ENCODE measurements at places on chromosomes 6 and 20.

- no peak overlapping the region for H3K27ac ChIP-seq
- no peak for DNase-seq
- peak overlapping the region; percentile 43 for H3K4me3 ChIP-seq
Measured at GRCh38 chr20:35600176-35600992, 15.2 kb upstream of the SPAG4 start.

DNA sequence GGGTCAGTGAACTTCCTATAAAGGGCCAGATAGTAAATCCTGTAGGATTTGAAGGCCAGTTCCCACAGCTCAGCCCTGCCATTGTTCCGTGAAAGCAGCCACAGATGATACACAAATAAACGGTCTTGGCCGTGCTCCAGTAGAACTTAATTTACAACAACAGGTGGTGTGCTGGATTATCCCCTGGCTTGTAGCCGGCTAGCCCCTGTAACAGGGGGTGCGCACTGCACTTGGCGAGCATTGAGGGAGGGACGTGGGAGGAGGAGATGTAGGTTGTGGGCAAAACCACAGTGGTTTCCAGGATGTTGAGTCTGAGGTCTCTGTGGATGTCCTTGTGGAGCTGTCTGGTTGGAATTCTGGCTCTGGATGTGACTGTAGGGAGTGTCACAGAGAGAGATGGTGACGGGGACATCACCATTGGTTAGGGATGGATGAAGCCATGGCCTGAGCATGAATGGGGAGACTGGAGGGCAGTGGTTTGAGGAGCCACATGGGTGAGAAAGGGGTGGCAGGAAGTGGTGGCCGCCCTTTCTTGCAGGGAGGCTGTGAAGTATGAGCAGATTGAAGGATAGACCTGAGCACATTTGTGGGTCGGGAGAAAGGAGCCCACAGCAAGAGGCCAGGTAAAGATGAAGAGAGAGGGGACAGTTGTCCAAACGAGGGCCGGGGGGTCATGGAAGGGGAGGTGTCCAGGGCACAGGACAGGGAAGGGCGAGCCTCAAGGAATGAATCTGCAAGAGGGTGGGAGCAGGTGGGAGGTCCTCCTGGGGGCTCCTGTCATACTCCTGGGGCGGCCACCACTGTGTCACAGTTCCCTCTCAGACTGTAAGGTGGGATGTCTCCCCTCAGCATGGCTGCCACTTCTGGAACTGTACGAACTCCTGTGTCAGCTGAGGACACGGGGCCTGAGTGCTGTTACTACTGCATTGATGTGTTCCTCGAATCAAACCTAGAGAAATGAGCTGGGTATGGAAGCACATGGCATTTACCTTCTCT lies 53.6 kb downstream of the CDH26 start:
- H3K27me3 ChIP-seq = no peaks in the 10 kb centered on the region
- H3K27ac ChIP-seq = no peak overlapping the region
- no peak for DNase-seq
- no peak overlapping the region for H3K4me3 ChIP-seq

DNA sequence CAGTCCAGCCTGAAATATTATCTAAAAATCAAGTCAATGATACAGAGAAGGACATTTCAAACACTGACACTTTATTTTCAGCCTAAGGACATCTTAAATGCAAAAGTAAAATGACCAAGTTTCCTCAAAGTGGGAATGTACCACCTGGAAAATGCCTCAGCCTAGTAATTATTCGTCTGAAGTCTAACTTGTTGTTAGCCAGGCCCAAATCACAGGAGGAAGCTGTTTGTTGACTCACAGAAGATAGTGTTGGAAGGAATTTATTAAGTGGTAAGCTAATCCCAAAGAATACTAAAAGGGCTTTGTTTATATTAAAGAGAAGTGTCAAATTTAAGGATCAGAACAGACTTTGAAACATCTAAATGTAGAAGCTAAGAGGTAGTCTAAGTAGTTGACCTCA lies 2.5 kb downstream of the PDE7B start:
- no peaks in the 10 kb centered on the region for H3K4me1 ChIP-seq
- no peak overlapping the region for H3K27ac ChIP-seq
- DNase-seq = no peak

DNA sequence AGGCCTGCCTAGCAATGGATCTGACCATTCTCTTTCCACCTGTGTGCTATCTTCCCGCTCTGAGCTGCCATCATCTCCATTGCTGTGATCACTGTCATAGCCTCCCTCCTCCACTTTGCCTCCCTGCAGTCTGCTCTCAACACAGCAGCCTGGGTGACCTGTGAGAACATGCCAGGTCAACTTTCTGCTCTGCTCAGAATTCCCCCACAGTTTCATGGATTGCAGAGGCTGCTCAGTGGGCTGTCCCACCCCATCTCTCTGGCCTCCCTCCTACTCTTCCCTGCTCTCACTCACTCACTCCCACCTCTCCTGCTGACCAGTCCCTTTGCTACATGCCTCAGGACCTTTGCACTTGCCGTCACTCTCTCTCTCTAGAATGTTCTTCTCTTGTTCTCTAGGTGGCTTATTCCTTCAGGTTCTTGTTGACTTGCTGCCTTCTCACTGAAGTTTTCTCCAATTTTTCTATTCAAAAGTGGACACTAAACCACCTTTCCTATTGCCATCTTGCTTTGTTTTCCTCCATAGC lies 159.9 kb downstream of the CD83 start:
- no peaks in the 10 kb centered on the region for H3K27me3 ChIP-seq
- H3K27ac ChIP-seq = no peak overlapping the region
- H3K4me3 ChIP-seq = no peak overlapping the region

GRCh38 chr6:14478381-14479225 lies 361.0 kb downstream of the CD83 start:
- H3K36me3 ChIP-seq = no peaks in the 10 kb centered on the region
- H3K4me1 ChIP-seq = no peaks in the 10 kb centered on the region
- no peaks in the 10 kb centered on the region for H3K27me3 ChIP-seq
- H3K4me3 ChIP-seq = no peak overlapping the region
- no peak overlapping the region for H3K27ac ChIP-seq

DNA sequence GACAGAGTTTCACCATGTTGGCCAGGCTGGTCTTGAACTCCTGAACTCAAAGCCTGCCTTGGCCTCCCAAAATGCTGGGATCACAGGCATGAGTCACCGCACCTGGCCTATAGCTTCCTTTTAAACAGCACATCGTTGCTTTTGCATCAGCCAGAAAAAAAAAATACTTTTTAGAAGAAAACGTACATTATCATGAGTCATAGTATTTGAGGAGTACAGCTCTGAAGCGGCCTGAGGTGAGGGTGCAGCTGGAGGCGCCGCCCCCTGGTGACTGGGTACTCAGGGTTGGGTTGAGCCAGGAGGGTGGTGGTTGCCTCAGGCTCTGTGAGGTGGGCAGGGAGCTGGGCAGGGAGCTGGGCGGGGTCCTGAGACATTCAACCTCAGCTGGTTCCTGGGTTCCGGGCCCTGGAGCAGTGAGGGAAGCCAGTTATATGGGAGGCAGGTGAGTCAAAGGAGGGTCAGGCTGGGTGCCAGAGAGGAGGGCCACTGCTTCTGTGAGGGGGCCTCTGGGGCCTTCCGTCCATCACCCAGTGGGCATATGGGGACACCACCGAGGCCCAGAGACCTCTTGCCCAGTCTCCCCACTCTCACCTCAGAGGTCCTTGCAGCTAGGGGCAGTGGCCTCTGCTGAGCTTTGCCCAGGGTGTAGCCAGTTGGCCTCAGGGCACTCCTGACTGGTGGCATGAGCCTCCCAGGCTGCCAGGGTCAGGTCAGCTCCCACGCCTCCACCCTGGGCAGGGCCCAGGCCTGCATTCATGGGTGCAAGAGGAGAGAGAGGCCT lies 11.7 kb upstream of the ID1 start:
- H3K4me1 ChIP-seq = no peaks in the 10 kb centered on the region
- H3K4me3 ChIP-seq = no peak overlapping the region
- DNase-seq = peak; percentile 54
- no peak overlapping the region for H3K27ac ChIP-seq

- H3K4me3 ChIP-seq = no peak overlapping the region
- no peaks in the 10 kb centered on the region for H3K4me1 ChIP-seq
- H3K27ac ChIP-seq = no peak overlapping the region
- DNase-seq = no peak
- no peaks in the 10 kb centered on the region for H3K36me3 ChIP-seq
Measured at GRCh38 chr20:2698912-2699311, 6.3 kb downstream of the EBF4 start.
